H4 (cell line): ENCODE measurements at places on chromosomes 1 and 21. TPM values are rescaled to one million over a fixed set of nuclear protein-coding genes. Genes with fewer than 3 reads are reported as not detected.
A peak's percentile ranks its signal among the peaks of the same experiment; 100 is the strongest.

The ADORA1 gene
- total RNA-seq, result 0.47 and 0.58 TPM in 2 replicates

The TNFSF4 gene
- 0.21 and 1.2 TPM in 2 replicates for total RNA-seq

The SHE gene
- total RNA-seq, result not detected in 2 replicates

- DNase-seq, result no peak
These were observed 5.8 kb upstream of the LORICRIN start for GRCh38 chr1:153253693-153254092.

DNA sequence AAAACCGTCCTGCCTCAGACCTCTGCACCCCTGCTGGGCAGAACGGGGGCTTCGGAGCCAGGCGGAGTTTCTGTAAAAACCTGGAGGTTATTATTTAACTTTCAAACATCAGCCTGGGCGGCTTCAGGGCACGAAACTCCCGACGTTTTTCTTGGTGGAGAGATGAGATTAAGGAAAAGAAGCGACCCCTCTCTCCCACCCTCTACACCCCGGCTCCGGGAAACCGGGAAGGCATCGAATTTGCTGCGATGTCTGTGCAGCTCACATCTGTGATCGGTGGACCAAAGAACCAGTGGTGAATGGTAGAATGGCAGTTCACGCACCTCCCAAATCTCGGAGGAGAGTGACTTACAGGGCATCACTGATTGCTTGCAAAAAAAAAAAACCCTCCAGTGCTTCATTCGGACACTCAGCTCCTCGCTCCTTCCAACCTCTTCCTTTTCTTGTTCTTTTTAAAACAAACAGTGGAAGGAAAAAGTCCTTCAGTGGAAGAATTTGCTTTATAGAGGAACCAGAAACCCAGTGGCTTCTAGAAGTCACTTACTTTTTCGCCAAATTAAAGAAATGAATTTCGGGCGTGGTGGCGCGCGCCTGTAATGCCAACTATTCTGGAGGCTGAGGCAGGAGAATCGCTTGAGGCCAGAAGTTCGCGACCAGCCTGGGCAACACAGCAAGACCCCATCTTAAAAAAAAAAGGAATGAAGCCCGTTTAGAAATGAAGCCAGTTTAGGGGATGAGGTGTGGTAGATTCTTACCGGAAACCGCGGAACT lies 884 bp downstream of the PHACTR4 start:
- DNase-seq, result peak; percentile 25

GRCh38 chr1:201724039-201724765 lies 104.8 kb upstream of the IPO9 start:
- no peak for DNase-seq

DNA sequence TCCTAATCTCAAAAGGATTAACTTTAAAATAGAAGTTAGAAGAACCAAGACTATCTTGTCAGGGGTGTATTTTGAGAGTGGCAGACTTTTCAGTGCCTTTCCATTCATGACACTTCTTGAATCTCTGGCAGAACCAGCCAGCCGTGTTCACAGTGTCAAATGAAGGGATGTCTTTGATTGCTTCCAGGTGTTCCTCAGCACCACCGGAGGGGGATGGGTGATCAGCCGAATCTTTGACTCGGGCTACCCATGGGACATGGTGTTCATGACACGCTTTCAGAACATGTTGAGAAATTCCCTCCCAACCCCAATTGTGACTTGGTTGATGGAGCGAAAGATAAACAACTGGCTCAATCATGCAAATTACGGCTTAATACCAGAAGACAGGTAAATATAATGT lies 32.3 kb downstream of the FMO1 start:
- no peak for DNase-seq

- no peak for DNase-seq
These were observed 273.1 kb downstream of the DPYD start for GRCh38 chr1:97647776-97648175.

- DNase-seq, result no peak
These were observed 30.7 kb downstream of the CD58 start for GRCh38 chr1:116540088-116540487.

- DNase-seq, result no peak
These were observed 73.0 kb downstream of the DHRS3 start for GRCh38 chr1:12544992-12545391.

- no peak for DNase-seq
These were observed 65.9 kb upstream of the C1orf105 start for GRCh38 chr1:172354291-172355274.

GRCh38 chr1:51643362-51643761 lies 26.5 kb downstream of the OSBPL9 start:
- DNase-seq, result no peak

- DNase-seq, result no peak
These were observed 199.6 kb downstream of the RGS7 start for GRCh38 chr1:241157435-241157834.

- DNase-seq, result no peak
These were observed 87.1 kb downstream of the FGGY start for GRCh38 chr1:59383963-59384362.

DNA sequence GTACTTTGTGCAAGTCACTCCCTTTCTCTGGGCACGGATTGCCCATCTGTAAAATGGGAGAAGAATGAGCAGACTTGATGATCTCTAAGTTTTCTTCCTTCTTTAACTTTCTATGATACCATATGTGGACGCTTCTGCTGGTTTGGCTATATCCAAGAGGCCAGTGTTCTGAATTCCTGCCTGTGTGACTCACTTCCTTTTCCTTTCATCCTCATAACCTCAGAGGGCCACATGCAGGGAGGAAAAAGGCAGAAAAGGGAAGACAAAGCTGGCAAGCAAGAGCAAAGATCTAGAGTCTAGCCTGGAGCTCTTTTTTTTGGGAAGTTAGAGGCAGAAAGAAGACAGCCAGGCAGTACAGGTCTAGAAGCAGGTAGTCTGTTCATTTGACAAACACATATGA lies 151.2 kb downstream of the OMA1 start:
- peak; percentile 92 for DNase-seq

- no peak for DNase-seq
These were observed 4.8 kb upstream of the WNT9A start for GRCh38 chr1:227952374-227953021.

DNA sequence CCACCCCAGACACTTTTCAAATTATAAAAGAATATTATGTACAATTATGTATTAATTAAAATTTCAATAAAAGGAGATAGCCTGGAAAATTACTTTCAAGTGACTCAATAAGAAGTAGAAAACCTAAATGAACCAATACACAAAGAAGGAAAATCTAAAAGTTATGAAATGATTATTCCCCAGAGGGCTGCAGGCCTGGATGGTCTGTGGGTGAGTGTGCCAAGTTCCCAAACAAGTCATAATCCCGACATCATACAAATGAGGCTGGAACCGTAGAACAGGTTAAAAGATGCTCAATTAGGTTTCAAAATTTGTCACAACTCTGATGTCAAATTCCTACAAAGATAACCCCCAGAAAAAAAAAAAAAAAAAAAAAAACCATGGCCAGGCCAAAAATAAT lies 12.7 kb downstream of the SPATC1L start:
- DNase-seq, result no peak

DNA sequence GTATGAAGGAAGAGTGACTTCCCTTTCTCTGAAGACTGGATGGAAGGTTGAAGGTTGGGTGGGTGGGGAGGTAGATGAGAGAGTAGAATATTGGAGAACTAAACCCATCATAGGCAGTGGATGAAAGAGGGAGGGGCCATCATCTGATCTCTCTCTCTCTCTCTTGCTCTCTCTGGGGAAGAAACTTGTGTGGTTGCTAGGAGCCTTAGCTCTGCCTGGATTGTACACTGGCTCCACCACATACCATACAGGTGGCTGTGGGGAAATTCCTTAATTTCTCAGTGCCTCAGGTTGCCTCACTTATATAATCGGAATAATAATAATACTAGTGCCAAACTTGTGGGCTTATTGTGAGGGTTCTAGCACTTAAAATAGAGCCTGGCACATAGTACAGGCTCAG lies 9.5 kb downstream of the XCL1 start:
- DNase-seq, result no peak

- no peak for DNase-seq
These were observed 5.6 kb downstream of the MAP10 start for GRCh38 chr1:232810856-232811255.
